ENCODE measurements at places on chromosomes 7 and 10.

DNA sequence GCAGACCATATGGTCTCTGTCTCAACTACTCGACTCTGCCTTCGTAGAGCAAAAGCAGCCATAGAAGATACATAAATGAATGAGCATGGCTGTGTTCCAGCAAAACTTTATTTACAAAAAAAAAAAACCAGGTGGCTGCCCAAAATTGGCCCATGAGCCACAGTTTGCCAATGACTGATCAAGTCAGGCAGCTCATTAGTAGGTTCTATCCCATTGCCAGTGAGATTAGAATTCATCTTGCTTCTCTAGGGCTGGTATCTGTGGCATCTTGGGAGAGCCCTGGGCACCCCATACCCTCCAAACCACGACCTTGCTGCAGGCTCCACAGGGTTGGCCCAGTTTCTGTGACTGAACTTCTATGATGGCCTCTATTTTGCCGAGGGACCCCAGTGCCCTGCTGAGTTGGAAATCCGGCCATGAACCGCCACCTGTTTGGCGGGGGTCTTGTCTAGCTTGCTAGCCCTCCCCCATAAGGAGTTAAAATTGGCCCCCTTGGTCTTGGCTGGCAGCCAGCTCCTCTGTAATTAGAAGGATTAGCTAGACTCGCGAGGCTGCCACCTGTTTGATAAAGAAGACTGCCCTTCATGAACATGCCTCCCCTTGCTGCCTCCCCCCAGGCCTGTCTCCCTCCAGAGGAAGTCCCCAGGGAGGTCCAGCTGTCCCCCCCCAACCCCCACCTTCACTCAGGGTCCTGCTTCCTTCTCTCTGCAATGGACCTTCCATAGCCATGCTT, 83.9 kb downstream of the CHN2 start:
- no peak for DNase-seq

GRCh38 chr7:78164459-78164858, 365.9 kb downstream of the PHTF2 start:
- no peak for DNase-seq

GRCh38 chr7:158655507-158655906, 49.1 kb downstream of the NCAPG2 start:
- no peak for DNase-seq

- DNase-seq: no peak
Measured at GRCh38 chr7:25989140-25989705, 162.8 kb upstream of the NFE2L3 start.

DNA sequence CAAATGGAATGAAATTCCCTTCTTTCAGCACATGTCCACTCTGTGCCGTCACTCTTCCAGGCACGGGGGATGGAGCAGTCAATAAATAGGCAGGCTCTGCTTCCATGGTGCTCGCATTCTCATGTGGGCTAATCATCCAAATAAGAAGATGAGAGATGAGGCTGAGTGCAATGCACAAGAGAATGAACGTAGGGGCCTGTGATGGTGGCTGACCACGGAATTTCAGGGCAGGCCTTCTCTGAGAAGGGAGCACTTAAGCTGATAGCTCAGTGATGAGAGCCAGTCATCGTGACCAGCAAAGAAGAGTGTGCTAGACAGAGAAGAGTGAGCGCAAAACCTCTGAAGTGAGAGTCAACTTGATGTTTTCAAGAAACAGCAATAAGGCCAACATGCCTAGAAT, 47.9 kb downstream of the TAF3 start:
- DNase-seq: no peak

DNA sequence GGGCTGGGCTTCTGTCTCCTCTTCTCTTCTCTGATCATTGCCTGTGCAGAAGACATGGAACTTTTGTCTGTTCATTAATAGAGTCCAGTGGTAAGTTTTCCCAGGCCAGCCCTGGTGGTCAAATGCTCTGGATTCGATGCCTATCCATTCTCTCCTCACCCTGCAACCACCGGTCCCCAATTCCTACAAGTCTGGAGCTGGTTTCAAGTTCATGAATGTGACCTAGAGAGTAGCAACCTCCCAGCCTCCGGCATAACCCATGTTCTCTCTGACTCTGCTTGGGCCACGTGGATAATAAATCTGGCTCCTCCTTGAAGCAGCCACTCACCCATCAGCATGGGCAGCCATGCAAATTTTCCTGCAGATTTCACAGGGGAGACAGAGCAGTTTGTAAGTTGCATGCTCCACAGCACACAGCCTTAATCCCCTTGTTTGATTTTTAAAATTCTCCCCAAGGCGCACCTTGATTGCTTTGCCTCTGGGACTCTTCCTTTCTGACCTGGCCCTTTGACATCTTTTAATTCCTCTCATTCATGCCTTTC, 37.3 kb upstream of the PDZD8 start:
- DNase-seq: no peak

GRCh38 chr7:39413636-39414223, 152.5 kb upstream of the YAE1 start:
- no peak for DNase-seq

DNA sequence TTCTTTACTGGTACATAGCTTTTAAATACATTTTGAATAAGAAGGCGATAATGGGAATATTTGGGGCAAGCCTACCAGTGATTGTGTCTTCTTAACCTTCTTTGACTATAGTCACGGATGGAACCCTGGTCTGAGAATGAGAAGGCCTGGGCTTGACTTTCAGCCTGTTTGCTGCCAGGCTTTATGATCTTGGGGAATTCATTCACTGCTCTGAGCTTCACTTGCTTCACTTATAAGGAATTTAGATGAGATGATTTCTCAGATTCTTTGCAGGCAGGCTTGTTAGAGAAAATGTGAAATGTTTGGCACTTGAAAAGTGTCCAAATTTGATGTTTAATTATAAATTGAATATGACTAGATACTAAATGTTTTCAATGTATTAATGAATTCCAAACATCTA, 42.5 kb downstream of the NUP205 start:
- no peak for DNase-seq

- no peak for DNase-seq
Measured at GRCh38 chr7:142507799-142508198, 241.5 kb upstream of the PRSS1 start.

DNA sequence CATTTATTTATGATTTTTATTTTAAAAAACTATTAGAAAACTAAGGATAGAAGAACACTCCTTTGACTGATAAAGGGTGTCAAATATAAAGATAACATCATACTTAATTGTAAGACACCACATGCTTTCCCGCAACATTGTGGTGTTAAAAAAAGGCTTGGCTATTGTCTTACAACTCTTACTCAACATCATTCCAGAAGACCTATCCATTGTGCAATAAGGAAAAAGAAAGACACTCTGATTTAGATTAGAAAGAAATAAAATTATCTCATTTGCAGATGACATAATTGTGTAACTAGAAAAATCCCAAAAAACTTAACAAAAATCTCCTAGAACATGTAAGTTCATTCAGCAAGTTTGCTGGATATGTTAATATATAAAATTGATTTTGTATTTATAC, 296.7 kb upstream of the GNAI1 start:
- DNase-seq: no peak

- peak; percentile 75 for DNase-seq
Measured at GRCh38 chr7:103541026-103541425, 95.0 kb upstream of the SLC26A5 start.

- DNase-seq: no peak
Measured at GRCh38 chr7:82592416-82592815, 148.8 kb upstream of the CACNA2D1 start.

GRCh38 chr10:10975647-10976046, 42.0 kb upstream of the CELF2 start:
- no peak for DNase-seq

- DNase-seq: peak; percentile 22
Measured at GRCh38 chr10:21508706-21509331, 16.7 kb downstream of the SKIDA1 start.

GRCh38 chr7:38463277-38464225, 167.6 kb downstream of the AMPH start:
- DNase-seq: no peak

DNA sequence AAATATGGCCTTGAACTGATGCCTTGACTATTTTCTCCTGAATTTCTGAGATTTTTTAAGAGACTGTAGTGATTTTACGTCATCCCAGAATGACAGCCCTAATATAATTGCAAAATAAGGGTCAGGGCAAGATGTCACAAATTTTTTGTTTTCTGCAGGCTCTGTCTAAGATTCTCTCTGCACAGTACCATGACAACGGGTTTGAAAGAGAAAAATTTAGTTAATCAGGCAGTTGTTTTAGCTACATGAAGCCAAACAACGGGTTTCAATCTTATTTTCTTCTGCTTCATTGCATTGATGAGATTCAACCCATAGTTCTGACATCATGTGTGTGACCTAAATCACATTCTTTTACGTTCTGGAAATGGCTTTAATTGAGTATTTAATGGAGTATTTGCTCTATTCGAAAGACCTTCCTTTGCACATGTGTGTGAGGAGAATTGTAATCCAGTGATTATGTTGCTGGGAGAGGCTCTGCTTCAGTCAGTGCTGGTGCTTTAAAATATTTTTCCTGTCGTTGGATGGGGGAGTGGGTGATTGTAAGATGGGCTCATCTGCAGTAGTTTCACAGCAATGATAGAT, 118.0 kb upstream of the RHOBTB1 start:
- DNase-seq: no peak

- no peak for DNase-seq
Measured at GRCh38 chr7:43083106-43083505, 29.3 kb upstream of the HECW1 start.

DNA sequence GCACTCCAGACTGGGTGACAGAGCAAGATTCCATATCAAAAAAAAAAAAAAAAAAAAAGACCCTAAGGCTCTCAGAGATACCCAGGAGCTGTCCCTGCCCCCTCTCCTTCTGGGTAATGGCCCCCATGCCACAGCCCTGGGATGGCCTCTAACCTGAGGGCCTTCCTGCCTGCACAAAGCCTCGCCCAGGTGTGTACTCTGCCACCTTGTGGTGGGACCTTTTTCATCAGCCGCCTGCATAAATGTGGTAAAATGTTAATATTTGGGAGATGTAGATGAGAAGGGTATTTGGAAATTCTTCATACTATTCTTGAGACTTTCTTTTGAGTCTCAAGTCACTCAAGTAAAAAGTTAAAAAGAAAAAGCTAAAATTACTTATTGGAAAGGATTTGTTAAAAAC, 46.3 kb upstream of the RNF216 start:
- DNase-seq: no peak

DNA sequence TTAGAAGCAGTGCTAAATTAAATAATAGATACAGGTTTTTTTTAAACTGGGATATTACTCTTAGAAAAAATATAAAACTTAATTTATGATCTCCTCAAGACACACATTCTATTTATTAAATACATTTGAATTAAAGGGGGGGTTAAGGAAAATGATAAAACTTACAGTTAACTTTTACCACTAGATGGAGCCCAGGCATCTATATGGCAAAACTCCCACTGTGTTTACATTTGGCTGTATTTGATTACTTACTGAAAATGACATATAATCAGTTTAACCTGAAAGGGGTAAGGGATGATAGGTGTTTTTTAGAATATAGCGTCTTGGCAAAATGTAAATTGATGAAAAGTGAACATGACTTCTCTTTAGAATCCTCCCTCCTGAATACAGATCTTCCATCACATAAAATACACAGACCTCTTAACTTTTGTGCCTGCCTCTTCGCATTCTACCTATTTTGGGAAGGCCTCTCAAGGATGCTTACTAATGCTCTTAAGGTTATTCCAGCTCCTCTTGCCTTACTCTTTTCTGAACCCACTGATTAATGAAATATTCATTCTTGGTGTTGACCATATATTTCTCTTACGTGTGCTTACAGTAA, 235.7 kb downstream of the AGMO start:
- DNase-seq: no peak

DNA sequence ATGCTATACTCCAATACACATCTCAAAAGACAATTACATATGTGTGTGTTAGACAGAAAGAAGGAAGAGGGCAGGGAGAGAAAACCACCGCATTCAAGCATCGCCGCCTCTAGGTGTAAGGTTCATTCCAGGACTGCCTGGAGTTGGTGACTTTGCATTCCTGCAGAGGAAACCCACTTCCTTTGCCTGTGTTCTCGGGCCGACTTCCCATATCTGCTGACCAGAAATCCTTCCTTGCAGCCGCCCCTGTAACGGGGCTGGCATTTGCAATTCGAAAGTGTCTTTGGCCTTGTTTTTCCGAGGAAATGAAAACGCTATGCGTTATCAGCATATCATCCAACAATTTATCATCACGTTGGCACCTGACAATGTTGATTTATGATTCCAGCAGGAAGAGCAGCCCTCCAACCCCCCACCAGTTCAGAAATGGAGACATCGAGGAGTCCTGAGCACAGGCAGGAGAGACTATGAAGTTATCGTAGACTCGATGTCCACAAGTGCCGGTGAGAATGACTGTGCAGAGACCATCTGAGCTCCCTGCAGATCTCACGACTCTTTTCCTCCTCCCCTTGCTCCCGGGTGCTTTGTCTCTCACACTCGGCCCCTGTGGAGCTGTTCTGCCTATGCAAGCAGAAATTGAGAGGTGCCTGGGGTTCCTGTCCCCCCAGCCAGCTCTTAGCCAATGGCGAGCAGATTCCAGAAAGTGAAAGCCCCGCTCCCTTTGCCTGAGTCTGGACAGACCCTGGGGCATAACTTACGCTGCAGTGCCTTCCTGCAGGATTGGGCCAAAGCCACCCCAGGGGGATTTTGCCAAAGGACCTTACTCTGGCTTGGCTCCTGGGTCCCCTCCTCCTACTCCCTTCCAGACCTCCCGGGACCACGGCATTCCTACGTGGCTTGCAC, 68.9 kb upstream of the FOXK1 start:
- DNase-seq: peak; percentile 19

DNA sequence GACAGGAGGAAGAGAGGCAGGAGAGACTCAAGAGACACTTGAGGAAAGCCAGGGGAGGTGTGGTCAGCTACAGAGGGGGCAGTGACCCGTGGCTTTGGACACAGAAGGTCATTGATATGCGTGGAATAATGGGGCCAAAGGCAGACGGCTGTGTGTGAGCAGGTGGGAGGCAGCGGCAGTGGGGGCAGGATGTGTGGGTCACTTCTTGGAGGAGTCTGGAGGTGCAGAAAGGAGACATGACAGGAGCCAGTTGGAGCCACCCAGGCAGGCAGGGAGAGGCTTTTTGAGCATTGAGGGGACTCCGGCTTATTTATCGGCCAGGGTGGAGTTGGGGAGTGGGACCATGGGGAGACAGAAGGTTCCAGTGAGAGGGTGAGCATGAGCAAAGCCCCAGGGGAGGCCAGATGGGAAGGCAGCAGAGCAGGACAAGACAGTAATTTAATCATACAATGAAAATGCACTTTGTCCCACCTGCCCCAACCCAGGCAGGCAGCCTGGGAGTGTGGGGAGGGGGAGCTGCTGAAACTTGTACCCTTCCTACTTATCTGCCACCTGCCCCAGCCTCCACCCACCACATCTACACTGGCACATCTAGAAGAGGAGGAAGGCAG, 5.0 kb downstream of the LDB3 start:
- DNase-seq: no peak

DNA sequence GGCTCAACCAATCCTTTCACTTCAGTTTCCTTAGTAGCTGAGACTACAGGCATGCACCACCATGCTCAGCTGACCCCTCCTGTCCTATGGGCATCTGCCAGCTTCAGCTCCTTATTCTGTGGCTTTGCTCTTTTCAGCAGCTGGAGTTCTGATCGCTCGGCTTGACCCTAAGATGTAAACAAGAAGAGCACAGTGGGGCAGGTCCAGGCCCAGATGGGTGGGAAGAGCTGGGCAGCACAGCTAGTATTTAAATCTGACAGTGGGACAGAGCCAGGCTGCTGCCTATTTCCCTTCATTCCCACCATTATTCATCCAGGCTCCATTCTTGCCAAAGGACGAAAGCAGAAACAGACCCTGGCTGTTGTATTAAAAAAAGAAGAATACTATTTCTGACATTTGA, 494.9 kb upstream of the PODXL start:
- no peak for DNase-seq

Measured in C1 segment of cervical spinal cord (tissue), 14 donors.